ENCODE measurements at places on chromosomes 13 and 19. TPM values are rescaled to one million over a fixed set of nuclear protein-coding genes. Genes with fewer than 3 reads are reported as not detected.

- DNase-seq, result no peak
These were observed 168.5 kb upstream of the FREM2 start for GRCh38 chr13:38518328-38518727.

GRCh38 chr19:35462476-35462953 lies 14.5 kb downstream of the FFAR2 start:
- DNase-seq, result no peak

GRCh38 chr19:20182222-20182785 lies 15.3 kb downstream of the ZNF486 start:
- DNase-seq, result no peak

DNA sequence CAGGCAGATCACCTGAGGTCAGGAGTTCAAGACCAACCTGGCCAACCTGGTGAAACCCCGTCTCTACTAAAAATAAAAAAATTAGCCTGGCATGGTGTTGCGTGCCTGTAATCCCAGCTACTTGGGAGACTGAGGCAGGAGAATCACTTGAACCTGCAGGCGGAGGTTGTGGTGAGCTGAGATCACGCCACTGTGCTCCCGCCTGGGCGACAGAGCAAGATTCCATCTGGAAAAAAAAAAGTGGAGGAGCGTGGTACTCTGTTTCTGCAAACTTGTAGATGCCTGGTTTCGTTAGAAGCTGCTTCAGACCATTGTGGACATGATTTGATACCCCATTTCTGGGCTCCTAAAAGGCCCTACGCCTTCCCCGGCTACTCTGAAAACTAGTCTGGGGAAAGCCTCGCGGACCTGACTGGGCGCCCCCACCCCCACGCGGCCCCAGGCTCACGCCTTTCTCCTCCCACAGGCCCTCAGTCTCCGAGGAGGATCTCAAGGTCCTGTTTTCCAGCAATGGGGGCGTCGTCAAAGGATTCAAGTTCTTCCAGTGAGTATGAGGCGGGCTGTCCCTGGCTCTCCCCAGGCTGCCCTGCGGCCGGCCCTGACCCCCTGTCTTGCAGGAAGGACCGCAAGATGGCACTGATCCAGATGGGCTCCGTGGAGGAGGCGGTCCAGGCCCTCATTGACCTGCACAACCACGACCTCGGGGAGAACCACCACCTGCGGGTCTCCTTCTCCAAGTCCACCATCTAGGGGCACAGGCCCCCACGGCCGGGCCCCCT lies 11.5 kb downstream of the PLPPR3 start:
- no peak for DNase-seq

- DNase-seq, result no peak
These were observed 439.2 kb downstream of the TBC1D4 start for GRCh38 chr13:75042807-75043206.

- DNase-seq, result no peak
These were observed 415.9 kb downstream of the SLITRK6 start for GRCh38 chr13:85383291-85383690.

GRCh38 chr13:77459592-77459991 lies 75.9 kb upstream of the SCEL start:
- no peak for DNase-seq

GRCh38 chr19:48994035-48994386 lies 324 bp downstream of the RUVBL2 start:
- DNase-seq, result no peak

DNA sequence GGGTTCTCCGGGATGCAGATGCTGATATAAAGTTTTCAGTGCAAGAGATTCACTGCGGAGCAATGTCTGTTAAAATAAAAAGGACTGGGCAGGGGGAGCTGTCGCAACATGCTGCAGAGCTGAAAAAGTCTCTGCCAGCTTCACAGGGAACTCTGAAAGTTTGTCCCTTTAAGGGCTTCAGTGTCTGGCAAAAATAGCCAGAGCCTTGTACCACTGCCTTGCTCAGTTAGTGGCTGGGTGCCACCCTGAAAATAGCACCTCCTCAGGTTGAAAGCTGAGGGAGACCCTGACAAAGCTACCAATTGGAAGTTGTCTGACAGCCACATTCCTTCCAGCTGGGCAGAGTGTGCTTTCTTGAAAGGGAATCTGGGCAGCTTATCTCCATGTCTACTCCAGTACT lies 3.0 kb upstream of the NDFIP2 start:
- DNase-seq, result no peak

GRCh38 chr13:97018029-97018819 lies 23.9 kb upstream of the OXGR1 start:
- peak; percentile 75 for DNase-seq

- DNase-seq, result no peak
These were observed 5.8 kb downstream of the SMIM7 start for GRCh38 chr19:16654140-16654539.

GRCh38 chr13:47114030-47114429 lies 217.2 kb upstream of the HTR2A start:
- DNase-seq, result peak; percentile 76

- no peak for DNase-seq
These were observed 56.2 kb upstream of the MYCBP2 start for GRCh38 chr13:77383097-77383496.

DNA sequence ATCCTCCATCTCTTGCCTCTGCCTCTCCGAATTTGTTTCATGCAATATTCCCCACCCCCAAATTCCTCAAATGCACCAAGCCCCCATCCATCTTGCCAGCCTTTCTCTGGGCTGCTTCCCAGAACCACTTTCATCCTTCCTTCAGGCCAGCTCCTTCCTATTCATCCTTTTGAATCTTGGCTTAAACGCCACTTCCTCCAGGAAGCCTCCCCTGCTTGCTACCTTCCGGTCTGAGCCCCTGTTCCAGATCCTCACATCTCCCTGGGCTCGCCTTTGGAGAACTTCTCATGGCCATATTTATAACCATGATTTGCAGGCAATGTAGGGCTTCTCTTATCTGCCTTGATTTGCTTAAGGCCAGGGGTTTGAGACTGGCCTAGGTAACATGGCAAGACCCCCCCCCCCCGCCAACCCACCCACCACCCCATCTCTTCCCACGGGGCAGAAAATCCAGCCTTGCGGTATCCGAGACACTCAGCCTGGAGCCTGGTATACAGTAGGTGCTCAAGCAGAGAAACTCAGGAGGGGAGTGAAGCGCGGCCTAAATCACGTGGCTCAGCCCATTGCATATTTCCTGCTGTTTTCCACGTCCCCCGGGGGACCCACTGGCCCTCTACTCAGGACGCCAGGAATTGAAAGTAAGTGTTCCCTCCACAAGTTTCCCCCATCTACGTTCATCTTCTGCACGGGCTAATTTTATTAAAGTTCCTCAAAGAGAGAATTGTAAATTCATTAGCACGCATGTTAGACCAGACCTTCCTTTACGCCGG lies 151.9 kb downstream of the PTPRS start:
- no peak for DNase-seq

GRCh38 chr13:38570706-38571105 lies 116.2 kb upstream of the FREM2 start:
- DNase-seq, result no peak

DNA sequence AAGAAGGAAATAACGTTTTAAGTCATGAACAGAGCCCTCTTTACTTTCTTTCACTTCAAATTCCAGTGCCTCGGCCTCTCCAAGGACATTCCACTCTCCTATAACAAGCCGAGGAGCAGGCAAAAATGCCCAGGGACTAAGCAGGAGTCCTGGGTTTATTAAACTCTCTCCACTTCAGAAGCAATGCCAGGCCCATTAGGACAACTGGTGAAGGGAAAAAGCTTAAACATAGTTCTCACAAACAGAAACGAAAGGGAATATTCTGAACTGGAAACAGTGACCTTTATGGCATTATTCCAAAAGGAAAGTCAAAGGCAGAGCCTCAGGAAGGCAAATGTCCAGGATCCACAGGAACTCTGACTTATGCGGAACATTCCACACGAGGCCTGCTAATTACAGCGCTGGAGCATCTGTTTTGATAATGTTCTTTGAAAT lies 30.9 kb upstream of the MED4 start:
- peak; percentile 74 for DNase-seq

DNA sequence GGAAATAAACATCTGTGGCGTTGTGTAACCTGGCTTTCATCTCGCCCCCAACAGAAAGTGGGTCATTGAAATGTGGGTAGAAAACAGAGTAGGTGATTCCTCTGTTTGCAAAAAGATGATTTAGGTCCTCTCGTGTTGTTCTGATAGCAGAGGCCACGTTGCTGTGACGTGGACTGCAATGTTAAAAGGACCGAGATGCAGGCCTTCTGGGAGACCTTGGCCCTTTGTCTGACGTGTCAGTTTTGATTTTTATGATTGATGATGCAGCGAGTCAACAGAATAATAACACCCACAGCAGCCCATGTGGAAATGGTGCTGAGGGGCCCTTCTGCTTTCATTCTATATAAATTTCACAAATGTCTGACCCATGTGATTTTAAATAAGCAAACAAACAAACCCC lies 68.9 kb downstream of the FGF9 start:
- no peak for DNase-seq

GRCh38 chr19:18117692-18118378 lies 20.3 kb downstream of the MAST3 start:
- DNase-seq, result peak; percentile 72

DNA sequence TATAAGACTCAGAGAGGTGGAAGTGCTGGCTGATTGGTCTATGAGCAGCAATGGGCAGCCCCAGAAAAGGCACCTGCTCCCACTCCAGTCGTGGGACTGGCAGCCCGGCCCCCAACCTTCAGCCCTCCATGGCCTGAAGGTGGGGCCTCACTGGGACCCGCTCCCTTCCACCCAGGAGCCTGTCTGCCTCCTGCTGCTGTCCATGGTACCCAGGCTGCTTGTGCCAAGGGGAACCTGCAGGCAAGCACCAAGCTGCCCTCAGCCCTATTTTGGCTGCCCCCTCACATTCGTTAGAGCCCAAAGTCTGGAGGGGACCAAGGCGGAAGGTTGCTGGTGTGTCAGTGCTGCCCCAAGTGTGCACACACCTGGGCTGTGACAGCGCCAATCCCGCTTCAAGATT lies 2304.9 kb downstream of the PCDH9 start:
- DNase-seq, result peak; percentile 5

GRCh38 chr19:35195830-35196229 lies 32.7 kb downstream of the FAM187B start:
- DNase-seq, result peak; percentile 11

Gene ATP12A
- total RNA-seq, result not detected

Gene GRK1
- not detected for total RNA-seq

Gene B3GNT8
- 1.5 TPM for total RNA-seq

Gene PCDH17
- total RNA-seq, result 1.4 TPM

Gene ZNF428
- total RNA-seq, result 14.0 TPM

Gene MCOLN1
- 17.3 TPM for total RNA-seq

Gene SOHLH2
- 1.7 TPM for total RNA-seq

Gene ZNF175
- 12.9 TPM for total RNA-seq

Gene OR7C1
- total RNA-seq, result not detected

Gene KLK4
- total RNA-seq, result not detected

Gene WDR88
- total RNA-seq, result not detected

Gene MAMSTR
- total RNA-seq, result 8.0 TPM
